ENCODE measurements at places on chromosomes 5 and 9.

GRCh38 chr5:102226321-102226720, 69.8 kb downstream of the SLCO4C1 start:
- no peak for DNase-seq

DNA sequence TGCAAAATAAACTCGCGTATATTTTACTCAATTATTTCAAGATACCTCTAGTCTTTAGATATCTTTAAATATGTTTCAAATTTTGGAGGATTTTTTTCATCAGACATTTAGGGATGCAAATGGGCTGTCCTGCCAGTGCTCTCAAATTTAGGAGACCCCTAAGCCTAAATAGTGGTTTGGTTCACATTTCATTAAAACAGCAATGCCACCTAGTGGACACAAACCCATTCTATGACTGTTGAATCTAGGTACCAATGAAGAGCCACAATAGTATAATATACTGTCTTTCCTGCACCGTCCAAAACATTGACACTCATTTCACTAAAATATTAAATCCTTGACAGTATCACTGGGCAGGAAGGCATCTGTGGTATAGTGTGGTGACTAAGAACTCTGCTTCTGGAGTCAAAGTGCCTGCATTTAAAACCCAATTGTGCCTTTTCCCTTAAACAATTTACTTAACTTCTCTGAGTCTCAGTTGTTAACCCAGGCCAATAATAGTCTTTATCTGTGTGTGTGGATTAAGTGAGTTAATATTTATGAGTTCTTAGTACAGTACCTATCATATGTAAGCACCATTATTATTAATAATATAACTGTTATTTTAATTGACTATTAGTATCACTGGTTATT, 148.0 kb downstream of the RORB start:
- peak; percentile 10 for DNase-seq

GRCh38 chr5:179900711-179901110, 7.0 kb downstream of the TBC1D9B start:
- DNase-seq, result peak; percentile 90

GRCh38 chr5:121138495-121138907, 674.4 kb downstream of the PRR16 start:
- no peak for DNase-seq

DNA sequence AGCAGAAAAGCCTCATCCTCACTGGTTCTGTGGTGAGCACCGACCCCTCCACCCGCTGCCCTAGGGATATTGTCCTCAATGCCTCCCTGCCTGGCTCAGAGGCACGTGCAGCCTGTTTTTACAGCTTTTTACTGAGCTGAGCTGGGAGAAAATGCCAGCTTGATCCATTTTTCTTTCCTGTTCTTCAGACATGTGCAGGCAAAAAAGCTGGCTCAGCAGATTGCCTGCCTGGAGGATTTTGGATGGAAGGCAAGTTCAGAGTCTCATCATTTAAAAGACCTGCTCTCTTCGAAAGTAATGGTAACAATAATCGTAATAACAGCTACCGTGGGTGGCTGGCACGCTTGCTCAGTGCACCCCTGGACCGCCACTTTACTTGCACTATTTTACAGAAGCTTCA, 135.0 kb upstream of the SMIM23 start:
- DNase-seq, result no peak

GRCh38 chr5:36079200-36079781, 12.6 kb upstream of the UGT3A2 start:
- peak; percentile 53 for DNase-seq

DNA sequence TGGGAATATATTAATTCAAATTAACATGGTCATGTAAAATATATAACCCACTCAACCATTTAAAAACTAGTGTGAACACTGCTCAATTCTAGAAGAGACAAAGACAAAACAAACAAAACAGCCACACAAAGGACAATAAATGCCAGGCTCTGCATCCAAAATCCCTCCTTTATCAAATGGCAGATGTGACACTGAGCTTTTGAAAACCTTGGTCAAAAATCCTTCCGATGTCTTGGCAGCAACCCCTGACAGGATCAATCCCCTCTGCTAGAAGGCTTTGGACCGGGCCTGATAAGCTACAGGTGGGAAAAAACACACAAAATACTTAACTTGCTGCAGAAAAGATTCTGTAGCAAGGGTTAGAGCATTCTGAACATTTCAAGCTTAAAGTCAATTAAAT, 61.5 kb downstream of the ZFR start:
- no peak for DNase-seq

Data from G401 (cell line).